Activated CD8-positive, alpha-beta memory T cell treated with anti-CD3 and anti-CD28 coated beads for 1 hour (primary cell): ENCODE measurements at places on chromosomes 1 and 21.

DNA sequence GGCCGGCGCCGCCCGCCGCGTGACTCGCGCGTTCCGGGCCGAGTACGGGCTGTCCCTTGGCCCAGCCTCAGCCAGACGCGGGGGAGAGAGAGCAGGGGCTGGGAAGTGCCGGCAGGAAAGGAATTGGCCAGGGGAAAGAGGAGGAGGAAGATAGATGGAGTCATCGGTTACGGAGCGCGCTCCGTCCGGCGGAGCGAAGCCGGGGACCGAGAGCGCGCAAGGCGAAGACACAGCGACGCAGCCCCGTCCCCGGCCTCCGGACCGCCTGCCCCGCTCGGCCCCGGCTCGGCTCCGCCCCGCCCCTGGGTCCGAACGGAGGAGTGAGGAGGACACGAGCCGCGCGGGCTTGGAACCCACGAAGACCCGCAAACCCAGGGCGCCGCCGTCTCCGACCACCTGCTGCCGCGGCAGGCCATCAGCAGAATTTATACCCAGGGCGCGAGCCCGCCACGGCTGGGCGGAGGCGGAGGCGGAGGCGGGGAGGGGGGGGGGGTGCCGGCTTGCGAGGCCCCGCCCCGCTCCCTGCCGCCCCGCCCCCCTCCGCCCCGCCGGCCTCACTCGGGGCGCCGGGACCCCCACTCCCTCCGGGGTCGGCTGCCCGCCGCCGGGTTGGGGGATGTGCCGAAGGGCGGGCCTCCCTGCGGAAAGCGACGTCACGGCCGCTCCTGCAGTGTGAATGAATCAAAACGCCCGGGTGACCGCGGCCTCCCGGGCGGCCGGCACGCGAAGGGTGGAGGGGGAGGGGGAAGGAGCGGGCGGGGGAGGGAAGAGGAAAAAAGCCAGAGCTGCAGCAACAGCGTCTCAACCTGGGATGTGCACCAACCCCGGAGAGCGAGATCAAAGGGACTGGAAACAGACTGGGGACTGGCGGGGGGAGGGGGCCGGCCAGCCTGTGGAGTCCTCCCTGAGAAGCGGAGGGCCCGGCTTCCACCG is at the start of gene LHX4:
Gene LHX4 (plus strand): TSS at position 782 of the 933 bp plus-strand sequence. CDS start 266 bp downstream, outside the sequence.
- DNase-seq = no peak

- no peak for DNase-seq
Measured at GRCh38 chr1:179976970-179977651, 22.5 kb downstream of the CEP350 start.

- no peak for DNase-seq
Measured at GRCh38 chr1:46547481-46548383, 3.7 kb downstream of the KNCN start.

DNA sequence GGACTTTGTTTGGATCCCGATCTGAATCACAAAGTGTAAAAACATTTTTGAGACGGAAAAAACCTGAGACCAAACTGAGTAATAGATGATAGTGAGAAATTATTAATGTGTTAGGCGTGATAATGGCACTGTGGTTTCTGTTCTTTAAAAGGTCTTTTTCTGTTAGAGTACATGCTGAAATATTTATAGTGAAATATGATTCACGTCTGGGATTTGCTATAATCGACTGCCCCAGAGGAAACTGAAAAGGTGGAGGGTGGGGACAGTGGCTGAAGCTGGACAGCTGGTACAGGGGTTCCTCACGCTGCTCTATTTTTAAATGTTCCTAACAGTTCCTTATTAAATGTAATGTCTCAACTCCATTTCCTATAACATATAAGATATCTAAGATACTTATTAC is 11.2 kb downstream of the URB1 start:
- DNase-seq = no peak

GRCh38 chr1:61372944-61373343 is 290.6 kb downstream of the NFIA start:
- no peak for DNase-seq

- no peak for DNase-seq
Measured at GRCh38 chr21:46119144-46119636, 21.3 kb downstream of the COL6A2 start.

- no peak for DNase-seq
Measured at GRCh38 chr1:211492511-211493132, 660 bp upstream of the RD3 start.

GRCh38 chr1:44941424-44942324 is 44.7 kb downstream of the EIF2B3 start:
- no peak for DNase-seq

- no peak for DNase-seq
Measured at GRCh38 chr1:163974120-163974519, 584.9 kb upstream of the PBX1 start.
